ENCODE measurements at places on chromosomes 2 and 18.

DNA sequence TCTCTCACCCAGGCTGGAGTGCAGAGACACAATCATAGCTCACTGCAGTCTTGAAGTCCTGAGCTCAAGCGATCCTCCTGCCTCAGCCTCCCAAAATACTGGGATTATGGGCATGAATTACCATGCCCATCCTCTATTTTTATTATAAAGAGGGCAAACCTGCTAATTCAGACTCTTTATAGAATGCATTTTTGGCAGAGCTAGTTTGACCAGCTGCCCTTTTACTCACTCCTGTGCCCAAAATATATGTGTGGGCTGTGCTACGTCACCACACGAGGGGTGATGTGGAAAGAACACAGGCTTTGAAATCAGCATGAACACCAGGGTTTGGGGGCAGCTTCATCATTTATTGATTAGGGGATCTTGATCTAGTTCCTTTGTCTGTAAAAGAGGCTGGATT is 137.8 kb downstream of the CLIP4 start:
- no peak for DNase-seq

- DNase-seq: no peak
Measured at GRCh38 chr18:76435316-76435989, 59.6 kb downstream of the ZNF516 start.

DNA sequence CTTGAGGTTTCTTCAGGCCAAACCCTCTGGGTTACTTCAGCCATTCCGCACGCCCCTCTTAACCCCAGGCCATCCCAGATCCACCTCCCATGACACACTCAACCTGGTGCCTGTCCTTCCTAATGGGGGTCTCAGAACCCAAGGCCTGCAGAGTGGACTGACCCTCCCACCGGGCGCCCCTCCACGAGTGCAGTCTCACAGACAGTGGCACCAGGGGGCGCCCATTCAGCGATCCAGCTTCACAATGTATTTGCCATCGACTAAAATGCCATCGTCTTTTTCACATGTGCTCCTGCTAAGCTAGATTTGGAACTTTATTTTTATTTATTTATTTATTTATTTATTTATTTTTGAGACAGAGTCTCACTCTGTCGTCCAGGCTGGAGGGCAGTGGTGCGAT is 38.5 kb downstream of the INPP5D start:
- no peak for DNase-seq

GRCh38 chr18:7020995-7021777 is 96.4 kb downstream of the LAMA1 start:
- DNase-seq: no peak

GRCh38 chr2:25286025-25286400 is 55.7 kb downstream of the DNMT3A start:
- peak; percentile 31 for DNase-seq

GRCh38 chr2:1156059-1156458 is 205.4 kb downstream of the SNTG2 start:
- DNase-seq: no peak

DNA sequence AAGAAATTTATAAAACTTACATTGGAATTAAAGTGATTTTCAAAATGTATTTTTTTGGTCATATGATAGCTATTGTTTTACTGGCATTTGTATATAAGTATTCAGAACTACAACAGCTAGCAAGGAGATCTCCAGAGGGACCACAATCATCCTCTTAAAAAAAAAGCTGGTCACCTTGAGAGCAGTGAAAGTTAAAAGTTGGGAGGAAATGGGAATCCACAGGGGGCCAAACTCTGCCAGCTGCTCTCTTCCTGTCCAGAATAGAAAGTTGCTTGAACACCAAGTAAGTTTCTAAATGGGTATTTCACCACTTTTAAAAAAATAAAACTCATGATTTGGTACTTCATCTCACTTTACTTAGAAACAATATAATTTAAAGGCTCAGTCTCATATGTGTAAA is 1025.1 kb downstream of the LRP1B start:
- no peak for DNase-seq

Measured in stimulated activated CD8-positive, alpha-beta memory T cell treated with anti-CD3 and anti-CD28 coated beads, Interleukin-15, amount 100 ng/mL, for 24 hours (primary cell).